Activated naive CD4-positive, alpha-beta T cell treated with anti-CD3 and anti-CD28 coated beads, Interleukin-2, amount 10 ng/mL, durations not matched to agents 5 hours and 36 hours (primary cell): ENCODE measurements at places on chromosomes 1 and 21. TPM values are rescaled to one million over a fixed set of nuclear protein-coding genes. Genes with fewer than 3 reads are reported as not detected.

Gene TFAP2E
- total RNA-seq = 0.70 TPM

Gene NBL1
- 31.2 TPM for total RNA-seq

Gene LCE1C
- not detected for total RNA-seq

Gene GBP3
- 29.7 TPM for total RNA-seq

Gene PERM1
- total RNA-seq = not detected

Gene PAPPA2
- 0.15 TPM for total RNA-seq

Gene EPRS1
- total RNA-seq = 103 TPM

Gene ASCL5
- total RNA-seq = not detected

Gene AK2
- total RNA-seq = 156 TPM

Gene PUM1
- 97.1 TPM for total RNA-seq

Gene TXLNA
- total RNA-seq = 56.4 TPM

Gene FCRL6
- total RNA-seq = not detected

Gene PADI2
- not detected for total RNA-seq

Gene C1orf53
- total RNA-seq = not detected

Gene DISC1
- total RNA-seq = 22.2 TPM

Gene KCNQ4
- 0.53 TPM for total RNA-seq

Gene ADAMTS4
- total RNA-seq = 1.9 TPM

Gene LYPD8
- not detected for total RNA-seq

Gene TOMM40L
- 19.6 TPM for total RNA-seq

Gene AKT3
- total RNA-seq = 18.7 TPM

Gene CXADR
- 0.34 TPM for total RNA-seq

Gene TMEM39B
- total RNA-seq = 27.8 TPM

Gene FAM3B
- not detected for total RNA-seq

Gene SPRR1B
- total RNA-seq = not detected

Gene DHCR24
- 78.5 TPM for total RNA-seq

Gene LRRIQ3
- 0.60 TPM for total RNA-seq
